Hematopoietic multipotent progenitor cell treated with erythropoietin and hydrocortisone succinate and interleukin-3 and kit ligand, for 15 days (in vitro differentiated cells): ENCODE measurements at places on chromosomes 2 and 18.

DNA sequence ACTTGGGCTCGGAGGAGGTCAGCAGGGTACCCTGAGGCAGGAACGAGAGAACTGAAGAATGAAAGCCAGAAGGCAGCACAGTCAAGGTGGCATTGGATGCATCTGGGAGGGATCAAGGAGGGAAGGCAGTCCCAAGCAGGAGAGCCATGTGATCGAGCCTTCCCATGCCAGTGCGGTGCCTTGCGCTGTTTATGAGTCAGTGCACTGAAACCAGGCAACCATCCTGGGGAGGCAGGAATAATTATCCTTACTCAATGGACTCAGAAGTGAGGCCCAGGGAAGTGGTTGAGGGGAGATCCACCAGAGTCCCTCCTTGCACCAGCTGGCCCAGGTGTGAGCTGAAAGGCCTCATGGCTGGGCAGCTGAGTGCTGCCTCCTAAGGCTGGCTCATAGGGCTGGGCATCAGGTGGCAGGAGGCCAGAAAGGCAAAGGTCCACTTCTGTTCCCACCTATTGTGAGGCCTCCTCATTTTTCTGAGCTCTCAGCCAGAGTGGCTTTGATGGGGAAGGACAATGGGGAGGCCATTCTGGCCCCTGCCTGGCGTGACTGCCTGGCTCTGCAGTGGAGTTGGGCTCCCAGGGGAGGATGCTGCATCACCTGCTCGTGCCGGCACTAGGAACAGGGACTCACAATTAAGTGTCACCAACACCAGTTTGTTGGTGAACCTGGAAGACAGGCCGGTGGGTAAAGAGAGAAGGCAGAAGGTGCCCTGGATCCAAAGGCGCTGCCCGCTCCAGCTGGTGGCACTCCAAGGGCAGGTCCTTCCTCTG is 82.3 kb downstream of the TFCP2L1 start:
- no peak for DNase-seq

DNA sequence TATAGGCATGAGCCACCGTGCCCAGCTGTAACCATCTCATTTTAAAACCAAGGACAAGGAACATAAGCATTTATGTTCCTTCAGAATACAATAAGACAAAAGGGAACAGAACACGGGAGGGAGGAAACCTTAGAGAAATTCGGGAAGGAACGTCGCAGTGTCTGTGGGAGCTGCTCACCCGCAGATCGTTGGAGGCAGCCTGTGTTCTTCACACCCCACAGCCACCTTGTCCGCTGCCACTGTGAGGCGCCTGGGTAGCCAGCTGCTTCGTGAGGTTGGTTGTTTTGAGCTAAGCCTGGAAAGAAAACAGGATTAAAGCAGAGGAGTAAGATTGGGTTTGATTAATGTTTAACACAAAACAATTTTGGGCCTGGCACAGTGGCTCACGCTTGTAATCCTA is 250.0 kb downstream of the FHOD3 start:
- no peak for DNase-seq

DNA sequence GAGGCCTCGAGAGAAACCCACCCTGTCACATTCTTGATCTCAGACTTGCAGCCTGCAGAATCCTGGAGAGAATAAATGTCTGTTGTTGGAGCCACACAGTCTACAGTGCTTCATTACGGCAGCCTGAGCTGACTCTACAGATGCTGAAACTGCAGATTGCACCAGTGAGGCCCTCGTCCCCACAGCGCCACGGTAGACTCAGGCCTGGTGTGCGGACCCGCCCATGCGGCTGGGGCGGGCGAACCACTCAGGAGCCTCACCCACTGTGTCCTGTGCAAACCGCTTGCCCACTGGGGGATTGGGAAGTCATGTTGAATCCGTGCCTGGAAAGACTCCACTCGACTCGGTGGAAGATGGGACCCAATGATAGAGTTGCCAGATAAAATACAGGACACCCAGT is 125.2 kb upstream of the COPS8 start:
- no peak for DNase-seq

- peak; percentile 39 for DNase-seq
Observed at GRCh38 chr2:119823734-119824334, 64.1 kb downstream of the PTPN4 start.

- no peak for DNase-seq
Observed at GRCh38 chr2:19232312-19232711, 126.1 kb downstream of the OSR1 start.
